ENCODE measurements at places on chromosomes 16 and 17.

DNA sequence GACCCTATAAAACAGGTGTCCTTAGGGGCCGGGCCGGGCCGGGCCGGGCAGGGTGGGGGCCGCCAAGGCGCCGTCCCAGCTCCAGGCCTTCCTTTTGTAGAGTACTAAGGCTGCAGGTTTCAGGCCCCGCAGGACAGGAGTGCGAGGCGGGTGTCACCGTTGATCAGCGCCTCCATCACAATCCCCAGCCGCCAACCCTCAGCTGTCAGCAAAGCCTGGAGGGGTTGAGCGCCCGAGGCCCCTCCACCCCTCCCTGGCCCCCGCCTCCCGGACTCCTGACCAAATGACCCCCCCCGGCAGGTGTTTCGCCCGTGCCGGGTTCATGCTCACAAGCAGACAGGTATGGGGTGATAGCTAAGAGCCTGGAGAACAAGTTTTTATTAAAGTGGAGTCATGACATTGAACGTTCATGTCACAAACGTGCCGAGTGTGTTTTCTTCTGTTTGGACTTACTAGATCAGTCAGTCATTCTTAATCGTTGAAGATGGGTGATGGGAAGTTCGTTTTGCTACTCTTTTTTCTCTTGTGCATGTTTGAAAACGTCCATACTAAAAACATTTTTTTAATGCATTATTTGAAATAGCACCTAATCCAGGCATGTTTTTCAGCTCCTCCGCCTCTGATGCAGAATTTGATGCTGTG, 534 bp downstream of the ARL2BP start:
- DNase-seq: no peak

DNA sequence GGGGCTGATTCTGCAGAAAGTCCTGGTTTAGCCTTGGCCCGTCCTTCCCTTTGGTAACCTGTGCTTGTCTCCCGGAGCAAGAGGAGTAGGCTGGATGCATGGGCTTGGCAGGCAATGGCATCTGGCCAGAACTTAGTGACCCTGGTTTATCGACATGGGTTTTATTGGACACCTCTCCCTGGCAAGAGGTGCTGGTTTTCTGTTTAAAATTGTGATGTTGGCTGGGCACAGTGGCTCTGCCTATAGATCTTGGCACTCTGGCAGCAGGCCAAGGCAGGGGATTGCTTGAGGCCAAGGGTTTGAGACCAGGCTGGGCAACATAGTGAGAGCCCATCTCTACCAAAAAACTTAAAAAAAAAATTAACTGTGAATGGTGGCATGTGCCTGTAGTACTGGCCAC, 31.2 kb downstream of the SLC12A3 start:
- DNase-seq: no peak

- DNase-seq: no peak
These were observed 381 bp downstream of the CTNS start for GRCh38 chr17:3636908-3637373.

- no peak for DNase-seq
These were observed 39.2 kb upstream of the CACNG3 start for GRCh38 chr16:24216961-24217360.
